ENCODE measurements at places on chromosomes 2 and 18.

DNA sequence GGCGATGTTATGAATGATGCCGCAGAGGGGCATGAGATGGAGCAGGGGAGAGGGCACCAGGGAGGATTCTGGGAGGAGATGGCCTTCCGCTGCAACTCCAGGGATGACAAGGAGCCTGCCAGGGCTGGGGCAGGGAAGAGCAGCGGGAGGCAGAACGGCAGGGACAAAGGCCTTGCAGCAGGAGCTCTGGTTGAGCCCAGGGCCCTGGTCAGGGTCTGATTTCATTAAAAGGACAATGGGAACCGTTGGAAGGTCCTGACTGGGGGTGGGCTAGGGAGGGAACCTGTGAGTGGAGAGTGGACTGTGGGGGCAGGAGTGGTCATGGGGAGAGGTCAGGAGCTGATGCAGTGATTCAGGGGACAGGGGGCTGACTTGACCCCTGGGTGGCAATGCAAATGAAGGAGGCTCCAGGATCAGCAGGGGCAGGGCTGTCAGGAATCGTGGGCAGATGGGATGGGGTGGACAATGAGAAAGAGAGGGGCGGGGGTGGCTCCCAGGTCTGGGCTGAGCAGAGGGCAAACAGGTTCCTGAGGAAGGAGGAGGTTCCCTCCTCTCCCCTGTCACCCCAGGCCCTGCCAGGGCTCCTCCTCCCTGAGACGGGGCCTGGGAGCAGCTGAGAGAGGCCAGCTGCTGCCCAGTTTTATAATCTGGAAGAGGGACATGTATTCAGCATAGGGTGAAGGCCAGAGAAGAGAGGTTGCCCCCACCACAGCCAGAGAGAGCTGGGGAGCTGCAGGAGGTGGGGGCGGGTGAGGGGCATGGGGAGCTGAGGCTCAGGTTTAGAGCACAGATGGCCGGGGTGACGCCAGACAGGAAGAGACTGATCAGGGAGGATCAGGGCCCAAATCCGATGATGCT lies 7.3 kb upstream of the DUSP2 start:
- DNase-seq, result no peak

GRCh38 chr2:207983641-207984042 lies 41.7 kb downstream of the PLEKHM3 start:
- no peak for DNase-seq

- no peak for DNase-seq
Observed at GRCh38 chr18:78975292-78975691, 4.3 kb upstream of the SALL3 start.

- DNase-seq, result no peak
Observed at GRCh38 chr18:49656073-49656692, 94.3 kb downstream of the LIPG start.

- no peak for DNase-seq
Observed at GRCh38 chr2:96264086-96264485, 1.7 kb downstream of the TMEM127 start.

DNA sequence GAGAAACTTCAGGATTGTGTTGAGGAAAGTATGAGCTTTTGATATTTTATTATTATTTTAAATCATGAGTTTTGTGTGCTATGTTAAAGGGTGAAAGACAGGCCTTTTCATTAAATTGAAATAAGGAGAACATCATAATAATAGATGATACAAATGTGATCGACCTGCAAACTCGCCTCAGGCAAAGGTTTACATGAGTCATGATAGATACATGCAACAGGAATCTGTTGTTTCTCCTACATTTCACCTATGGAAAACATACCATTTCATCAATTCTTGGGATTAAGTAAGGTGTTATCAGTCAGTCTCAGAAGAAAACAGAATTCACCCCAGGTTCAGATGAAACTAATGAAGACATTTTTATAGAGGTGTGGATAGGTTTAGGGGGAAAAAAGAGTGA lies 1992.5 kb upstream of the PIK3C3 start:
- no peak for DNase-seq

DNA sequence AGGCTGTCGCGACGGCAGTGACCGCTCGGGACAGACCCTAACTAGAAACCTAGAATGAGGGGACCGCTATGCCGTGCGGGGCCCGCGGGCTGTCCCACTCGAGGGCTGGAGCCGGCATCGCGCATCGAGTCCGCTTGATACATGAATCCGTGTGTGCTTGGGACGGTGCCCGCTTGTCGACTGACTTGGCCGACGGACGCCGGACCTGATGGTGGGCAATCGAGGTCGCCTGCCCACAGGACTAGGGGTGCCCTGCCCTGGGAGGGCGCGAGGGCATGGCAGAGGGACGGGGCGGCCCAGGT lies 749 bp upstream of the PTMA start:
- peak; percentile 47 for DNase-seq

DNA sequence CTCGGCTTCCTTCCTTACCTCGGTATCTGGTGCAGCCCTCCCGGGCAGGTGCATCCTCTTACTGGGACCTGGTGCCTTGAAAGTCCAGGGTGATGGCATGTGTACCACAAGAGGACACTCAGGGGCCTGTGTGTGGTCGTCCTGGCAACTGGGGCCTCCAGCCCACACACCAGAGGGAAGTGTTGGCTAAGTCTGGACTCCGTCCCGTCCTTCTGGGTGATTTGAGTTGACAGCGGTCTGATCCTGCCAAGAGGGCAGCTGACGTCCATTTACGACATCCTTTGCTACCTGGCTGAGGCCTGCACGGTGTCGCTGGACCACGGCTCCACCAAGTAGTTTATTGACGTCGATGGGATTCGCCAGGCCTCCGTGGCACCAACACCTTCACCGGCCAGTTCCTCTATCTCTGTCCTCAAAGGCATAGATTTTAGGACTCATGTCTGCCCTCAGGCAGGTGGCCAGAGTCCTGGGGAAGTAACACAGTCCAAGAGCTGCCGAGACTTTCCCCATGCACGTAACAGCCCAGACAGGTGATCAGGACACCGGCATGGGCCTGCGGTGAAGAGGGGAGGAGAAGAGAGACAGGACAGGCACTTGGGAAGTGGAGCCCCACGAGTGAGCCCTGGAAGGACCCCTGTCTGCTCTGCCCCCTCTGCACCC lies 186.0 kb upstream of the HDAC4 start:
- DNase-seq, result no peak

DNA sequence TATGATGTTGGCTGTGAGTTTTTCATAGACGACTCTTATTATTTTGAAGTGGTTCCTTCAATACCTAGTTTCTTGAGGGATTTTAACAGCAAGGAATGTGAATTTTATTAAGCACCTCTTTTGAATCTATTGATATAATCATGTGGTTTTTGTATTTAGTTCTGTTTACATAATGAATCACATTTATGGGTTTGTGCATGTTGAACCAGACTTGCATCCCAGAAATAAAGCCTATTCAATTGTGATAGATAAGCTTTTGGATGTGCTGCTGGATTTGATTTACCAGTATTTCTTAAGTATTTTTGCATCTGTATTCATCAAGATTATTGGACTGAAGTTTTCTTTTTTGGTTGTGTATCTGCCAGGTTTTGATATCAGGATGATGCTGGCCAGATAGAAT lies 131.6 kb upstream of the SCN7A start:
- no peak for DNase-seq

DNA sequence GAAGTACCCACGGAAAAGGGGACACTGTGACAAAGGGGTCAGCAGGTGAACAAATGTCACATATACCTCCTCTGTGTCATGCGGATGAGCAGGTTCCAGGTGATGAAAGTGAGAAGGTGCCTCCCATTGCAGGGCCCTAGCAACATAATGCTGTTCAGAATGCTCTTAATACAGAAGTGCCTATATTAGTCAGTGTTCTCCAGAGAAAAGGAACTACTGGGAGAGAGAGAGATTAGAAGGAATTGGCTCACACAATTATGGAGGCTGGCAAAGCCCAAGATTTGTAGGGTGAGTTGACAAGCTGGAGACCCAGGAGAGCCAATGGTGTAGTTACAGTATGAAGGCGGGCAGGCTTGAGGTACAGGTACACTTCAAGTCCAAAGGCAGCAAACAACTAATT lies 98.1 kb upstream of the CDC42EP3 start:
- DNase-seq, result no peak

- no peak for DNase-seq
Observed at GRCh38 chr2:199830531-199830930, 20.5 kb downstream of the FTCDNL1 start.

GRCh38 chr2:71907503-71907902 lies 240.2 kb downstream of the CYP26B1 start:
- no peak for DNase-seq

GRCh38 chr2:49028101-49028500 lies 126.2 kb downstream of the FSHR start:
- DNase-seq, result no peak

GRCh38 chr2:49831698-49832367 lies 677.5 kb upstream of the FSHR start:
- DNase-seq, result no peak

DNA sequence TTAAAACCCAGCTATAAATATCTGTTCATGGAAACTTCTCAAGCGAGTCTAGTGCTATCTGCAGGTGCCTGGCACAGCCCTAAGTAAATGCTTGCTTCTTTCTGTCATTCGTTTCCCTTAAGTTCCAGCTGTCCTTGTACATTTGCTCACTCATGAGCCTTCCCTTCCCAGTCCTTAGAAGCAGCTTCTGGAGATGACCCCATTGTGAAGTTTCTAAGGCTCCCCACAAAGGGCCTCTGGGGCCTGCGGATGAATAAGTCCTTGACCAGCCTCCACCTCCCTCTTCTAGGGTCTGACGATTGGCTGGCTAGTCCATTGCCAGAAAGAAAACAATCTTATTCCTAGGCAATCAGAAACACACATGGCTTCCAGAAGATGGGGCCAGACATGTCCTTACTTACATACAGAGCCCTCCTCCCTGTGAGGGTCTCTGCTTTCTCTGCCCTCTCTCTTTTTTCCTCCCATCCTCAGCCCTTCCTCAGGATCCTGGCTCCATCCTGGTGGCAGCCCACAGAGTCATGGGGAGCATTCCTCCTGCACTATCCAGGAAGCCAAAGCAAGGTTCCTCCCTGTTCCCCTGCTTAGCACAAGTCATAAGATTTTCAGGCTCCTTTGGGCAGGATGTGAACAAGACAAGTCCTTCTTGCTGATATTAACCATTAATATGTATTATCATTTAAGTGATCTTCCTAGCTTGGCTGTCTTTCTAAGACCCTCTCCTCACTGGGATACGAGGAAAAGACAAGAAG lies 87.3 kb downstream of the TNFRSF11A start:
- no peak for DNase-seq

DNA sequence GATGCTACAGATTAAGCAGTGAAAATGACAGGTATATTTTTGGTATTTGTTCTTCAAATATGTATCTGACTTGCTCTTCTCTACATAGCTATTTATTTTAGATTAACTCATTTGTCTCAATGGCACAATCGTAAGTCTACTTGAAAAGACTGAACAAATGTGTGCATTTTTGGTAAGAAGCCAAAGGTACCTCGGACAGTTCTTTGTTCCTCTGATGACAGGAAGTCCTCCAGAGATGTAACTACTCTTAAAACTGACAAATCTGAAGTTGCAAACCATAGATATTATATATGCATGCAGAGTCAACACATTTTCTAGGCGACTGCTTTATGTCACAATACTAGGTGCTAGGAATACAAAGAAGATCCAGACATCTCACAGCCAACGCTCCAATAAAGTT lies 36.7 kb downstream of the NDUFAF7 start:
- no peak for DNase-seq

DNA sequence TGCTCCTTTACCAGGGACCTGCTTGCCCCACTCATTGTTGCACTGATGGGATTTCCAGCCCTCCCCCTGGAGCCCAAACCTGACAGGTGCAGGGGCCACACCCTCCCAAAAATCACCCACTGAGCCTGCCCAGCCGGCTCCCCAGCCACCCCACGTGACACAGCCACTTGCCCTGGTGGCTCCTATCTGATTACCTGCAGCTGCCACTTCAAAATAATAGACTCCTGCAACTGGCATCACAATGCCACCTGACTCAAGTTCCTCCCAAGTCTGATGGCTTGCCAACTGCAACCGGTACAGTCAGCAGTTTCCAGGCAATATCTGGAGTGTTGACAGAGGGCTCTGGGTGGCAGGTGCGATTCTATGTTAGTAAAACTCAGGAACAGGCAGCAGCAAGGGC lies 66.2 kb downstream of the CRACDL start:
- DNase-seq, result no peak

- DNase-seq, result no peak
Observed at GRCh38 chr2:237884681-237885080, 25.3 kb downstream of the RAMP1 start.

- DNase-seq, result no peak
Observed at GRCh38 chr2:102604769-102605168, 14.6 kb upstream of the SLC9A2 start.

- no peak for DNase-seq
Observed at GRCh38 chr18:67766930-67767329, 250.4 kb upstream of the DSEL start.

DNA sequence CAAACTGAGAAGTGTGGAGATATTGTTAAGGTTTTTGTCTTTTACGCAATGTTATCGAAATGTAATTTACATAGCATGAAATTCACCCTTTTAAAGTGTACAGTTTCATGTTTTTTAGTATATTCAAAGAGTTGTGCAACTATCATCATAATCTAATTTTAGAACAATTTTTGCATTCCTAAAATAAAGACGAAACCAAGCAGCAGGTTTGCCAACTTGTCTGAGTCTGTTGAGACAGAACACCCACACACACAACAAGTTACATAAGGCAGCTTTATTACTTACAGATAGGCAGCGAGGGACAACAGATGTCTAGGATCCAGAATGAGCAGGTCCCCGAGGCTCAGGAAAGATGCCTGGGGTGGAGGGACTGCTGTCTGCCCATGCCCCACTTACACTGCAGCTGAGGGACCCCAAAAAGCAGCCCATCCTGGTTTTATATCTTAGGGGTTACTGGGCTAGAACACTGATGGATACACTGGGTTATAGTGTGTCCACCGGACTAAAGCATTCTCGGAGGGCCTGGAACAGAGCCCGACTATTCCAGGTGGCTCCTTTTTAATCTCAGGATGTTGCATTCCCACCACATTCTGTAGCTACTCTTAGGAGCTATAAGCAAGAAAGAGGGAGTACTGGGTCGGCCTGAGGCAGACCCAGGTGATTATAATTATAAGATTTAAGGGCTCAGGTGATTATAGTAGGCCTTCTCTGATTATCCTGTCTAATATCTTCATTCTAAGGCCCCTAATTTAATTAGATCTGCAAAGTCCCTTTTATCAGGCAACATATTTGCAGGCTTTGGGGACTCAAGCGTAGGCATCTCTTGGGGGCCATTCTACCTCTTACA lies 150.2 kb upstream of the DOK6 start:
- DNase-seq, result no peak

- no peak for DNase-seq
Observed at GRCh38 chr2:47214990-47215389, 59.9 kb upstream of the STPG4 start.

DNA sequence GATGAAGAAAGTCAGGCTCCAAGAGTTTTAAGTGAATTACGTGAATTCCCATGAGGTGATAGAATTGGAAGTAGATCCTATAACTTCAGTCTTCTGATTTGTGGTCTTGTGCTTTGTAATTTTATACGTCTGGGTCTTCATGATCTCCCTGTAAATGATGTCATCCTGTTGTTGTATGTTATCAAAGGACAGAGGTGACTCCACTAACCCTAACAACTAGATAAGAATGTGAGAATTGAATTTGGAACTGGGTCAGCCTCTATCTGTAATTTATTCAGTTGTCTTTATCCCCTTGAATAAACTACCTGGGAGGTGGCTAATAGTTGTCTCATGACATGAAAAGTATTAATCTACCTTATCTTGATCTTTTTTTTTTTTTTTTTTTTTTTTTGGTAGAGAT lies 86.4 kb upstream of the B3GNT2 start:
- no peak for DNase-seq

GRCh38 chr2:226158940-226159339 lies 640.7 kb downstream of the IRS1 start:
- DNase-seq, result no peak

Measured in stimulated activated naive CD4-positive, alpha-beta T cell (primary cell).